ENCODE measurements at places on chromosomes 4 and X.
A peak's percentile ranks its signal among the peaks of the same experiment; 100 is the strongest.

DNA sequence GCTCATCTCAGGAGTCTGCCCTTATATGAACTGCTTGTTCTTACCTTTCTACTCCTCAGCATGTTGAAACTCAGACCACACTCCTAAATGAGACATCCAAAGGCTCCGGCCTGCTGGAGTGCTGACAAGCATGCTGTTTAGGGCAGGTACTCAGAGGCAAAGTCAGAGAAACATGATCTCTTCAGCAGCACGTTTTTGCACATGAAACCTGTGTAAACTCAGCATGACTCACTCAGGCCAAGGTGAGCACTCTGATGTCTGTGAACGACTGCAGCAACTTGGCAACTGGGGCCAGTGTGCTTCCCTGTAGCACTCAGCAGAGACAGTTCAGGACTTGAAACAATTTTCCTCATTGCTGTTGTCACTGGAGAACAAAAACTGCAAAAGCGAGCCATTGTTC lies 109.6 kb downstream of the PACRGL start:
- no peak for DNase-seq

DNA sequence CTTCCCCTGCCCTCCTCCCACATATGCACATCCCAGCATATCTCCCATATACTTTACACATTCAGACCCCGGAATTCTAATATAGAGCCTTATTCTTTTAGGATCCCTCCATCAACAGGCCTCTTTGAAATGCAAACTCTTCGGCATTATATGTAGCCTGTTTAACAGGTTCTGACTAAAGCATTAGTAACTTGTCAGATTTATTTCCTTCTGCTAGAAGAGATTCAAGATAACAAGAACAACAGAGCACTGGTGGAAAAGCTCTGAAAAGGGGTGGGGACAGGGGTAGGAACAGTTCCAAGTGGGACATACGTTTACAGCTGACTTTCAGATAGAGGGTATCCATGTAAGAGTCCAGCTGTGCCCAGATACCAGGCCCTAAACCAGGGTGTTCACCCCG lies 31.7 kb upstream of the PRPS1 start:
- no peak for DNase-seq

DNA sequence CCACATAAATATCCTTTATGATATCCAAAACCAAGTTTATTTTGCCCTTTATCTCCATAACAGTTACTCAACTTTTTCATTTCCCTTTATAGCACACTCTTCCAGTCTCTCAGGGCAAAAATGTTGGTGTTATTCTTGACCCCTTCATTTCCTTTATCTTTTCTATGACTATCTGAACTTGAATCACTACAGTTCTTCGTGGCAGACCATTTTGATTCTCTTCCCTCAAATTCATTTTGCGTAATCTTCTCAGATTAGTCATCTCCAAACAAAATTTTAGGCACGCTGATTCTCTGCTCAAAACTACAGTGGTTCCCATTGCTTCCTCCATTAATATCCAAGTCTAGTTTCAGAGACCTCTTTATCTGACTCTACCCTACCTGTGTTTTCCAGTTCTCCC lies 26.1 kb downstream of the RUFY3 start:
- no peak for DNase-seq

DNA sequence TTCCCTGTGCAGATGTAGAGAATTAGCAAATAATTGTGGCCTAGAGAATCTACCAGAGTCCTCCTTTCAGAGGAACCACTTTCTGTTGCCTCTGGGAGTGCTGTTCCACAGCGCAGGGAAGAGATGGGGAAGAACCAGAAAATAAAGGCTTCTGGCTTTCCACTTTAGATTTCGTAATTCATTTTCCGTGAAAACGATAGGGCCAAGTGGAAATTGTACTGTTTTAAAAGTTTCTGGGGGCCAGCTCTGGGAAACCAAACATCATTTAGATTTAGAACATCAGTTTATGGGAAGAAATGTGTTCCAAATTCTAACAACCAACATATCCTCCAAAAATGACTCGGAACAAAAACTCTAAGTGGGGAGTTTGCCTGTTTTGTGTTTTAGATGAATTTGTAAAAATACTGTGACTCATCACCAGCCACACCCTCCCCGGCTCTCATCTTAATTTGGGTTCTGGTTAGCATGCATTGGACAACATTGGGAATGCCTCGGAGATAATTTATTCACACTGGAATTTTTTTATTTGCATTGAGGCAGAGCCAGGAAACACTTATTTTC lies 65.2 kb upstream of the LNX1 start:
- DNase-seq = no peak

- DNase-seq = no peak
Measured at GRCh38 chrX:30822068-30822681, 66.9 kb downstream of the TAB3 start.

DNA sequence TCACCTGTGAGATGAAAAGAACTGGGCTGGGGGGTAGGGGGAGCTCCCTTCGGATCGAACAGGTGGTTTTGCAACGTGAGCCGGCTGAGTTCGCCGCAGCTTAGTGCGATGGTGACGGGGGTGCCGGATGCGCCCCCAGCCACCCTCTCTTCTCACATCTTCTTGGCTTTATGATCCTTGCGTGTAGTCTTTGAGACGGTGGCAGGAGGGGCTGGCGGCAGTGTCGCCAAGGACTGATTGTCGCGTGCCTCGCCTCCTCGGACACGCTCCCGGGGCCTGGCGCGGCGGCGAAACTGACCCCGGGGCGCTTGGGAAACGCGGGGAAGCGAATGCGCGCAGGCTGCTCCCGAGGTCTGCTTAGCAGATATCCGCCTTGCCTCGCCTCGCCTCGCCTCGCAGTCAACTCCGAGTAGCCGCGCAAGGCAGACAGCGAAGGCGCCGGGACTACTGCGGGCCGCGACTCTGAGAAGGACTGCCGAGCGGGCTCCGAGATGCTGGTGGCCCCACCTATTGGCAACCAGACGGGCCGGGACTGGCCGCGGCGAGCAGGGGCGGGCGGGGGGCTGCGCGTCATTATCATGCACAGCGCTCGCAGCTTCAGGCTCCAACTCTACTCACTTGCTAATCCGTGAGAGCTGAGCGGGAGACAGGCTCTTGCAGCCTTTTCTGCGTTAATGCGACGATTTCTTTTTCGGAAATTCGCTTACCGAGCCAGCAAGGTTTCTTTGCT lies 1.5 kb downstream of the GRID2 start:
- no peak for DNase-seq

- DNase-seq = peak; percentile 43
Measured at GRCh38 chrX:20382518-20383297, 116.0 kb upstream of the RPS6KA3 start.

DNA sequence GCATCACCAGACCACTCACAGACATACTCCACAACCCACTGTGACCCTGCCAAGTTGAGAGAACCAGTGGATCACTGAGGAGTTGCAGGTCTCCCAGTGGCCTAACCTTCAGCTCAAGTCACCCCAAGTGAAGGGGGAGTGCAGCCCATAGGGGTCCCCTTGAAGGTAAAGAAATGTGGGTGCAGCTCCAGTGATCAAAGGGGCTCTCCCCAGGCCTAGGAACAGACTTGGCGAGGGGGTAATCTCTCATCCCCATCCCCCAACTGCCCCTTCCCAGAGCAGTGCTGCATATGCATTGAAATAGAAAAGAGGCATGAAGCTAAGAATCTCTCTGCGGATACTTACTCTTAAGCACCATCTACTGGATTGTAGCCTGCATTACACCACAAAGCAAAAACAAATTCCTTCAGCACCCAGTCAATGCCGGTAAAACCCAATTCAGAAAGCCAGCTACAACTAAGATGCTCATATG lies 27.0 kb downstream of the MAGEE1 start:
- no peak for DNase-seq

DNA sequence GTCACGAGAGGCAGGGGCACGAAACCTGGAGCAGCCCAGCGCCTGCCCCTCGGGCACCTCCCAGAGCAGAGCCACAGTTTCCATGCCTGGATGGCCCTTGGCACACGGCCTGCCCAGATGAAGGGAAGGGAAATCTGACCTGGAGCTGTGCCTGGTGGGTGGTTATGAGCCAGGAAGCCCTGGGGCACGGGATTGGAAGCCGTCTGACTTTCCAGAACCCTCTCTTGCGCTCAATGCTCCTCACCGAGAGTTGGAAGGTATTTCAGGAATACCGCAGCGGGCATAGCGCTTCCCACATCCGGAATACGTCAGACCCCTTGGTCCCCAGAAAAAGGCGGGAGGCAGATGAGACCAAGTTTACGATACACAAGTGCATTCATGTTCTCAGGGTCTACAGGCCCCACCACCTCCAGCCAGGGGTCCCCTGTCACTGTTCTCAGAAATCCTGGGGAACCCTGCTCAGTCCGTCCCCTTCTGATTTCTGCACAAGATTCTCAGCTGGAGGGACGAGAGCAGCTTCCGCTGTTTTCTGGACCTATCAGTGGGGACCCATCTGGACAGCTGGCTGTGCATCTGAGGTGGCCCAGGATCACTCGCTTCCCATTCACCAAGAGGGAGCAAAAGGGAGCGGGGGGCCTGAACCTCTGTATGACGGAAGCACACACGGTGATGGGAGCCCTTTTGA lies 172.9 kb downstream of the AFAP1 start:
- no peak for DNase-seq

DNA sequence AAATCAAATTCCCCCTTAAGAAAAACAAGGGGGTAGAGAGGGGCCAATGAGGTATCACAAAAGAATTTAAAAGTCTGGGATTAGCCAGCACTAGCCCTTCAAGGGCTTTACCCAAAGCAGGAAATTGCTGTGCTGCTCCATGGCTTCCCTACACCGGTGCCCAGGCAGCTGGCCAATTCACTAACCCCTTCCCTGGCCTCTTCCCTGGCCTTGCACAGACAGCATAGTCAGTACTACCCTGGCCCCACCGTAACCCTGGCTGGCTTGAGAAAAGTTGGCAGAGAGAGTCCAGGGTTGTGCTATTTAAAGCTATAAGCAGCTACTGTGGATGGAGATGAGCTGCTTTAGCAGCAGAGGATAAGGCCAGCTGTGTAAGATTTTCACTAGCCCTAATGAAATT lies 43.1 kb downstream of the ADAMTS3 start:
- DNase-seq = no peak

DNA sequence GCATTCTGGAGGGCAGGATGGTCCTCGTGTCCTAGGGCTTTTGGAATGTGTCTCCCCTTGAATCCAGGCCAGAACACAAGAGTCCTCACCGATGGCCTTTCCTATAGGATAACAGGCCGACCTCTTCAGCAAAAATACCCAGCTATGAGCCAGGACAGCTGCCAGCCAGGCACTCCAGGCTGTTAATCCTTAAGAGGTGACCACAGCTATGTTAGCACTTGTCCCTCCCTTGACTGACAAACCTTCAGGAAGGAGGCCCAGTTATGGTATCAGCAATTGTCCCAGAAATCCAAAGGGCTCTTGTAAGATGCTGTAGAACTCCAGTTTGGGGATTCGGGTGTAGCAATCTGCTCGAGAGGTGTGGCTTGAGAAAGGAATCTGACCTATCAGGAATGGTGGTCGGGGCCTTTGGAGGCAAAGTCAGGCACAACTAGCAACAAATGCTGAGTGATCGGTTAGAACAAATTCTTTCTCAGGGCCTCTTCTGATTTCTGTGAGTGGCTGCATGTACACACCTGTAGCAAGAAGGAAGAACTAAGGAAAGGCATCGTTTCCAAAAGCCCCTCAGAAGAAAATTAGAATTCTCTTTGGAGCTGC lies 54.6 kb downstream of the PTCHD1 start:
- DNase-seq = no peak

- DNase-seq = no peak
Measured at GRCh38 chr4:172188248-172188988, 375.2 kb downstream of the GALNTL6 start.

DNA sequence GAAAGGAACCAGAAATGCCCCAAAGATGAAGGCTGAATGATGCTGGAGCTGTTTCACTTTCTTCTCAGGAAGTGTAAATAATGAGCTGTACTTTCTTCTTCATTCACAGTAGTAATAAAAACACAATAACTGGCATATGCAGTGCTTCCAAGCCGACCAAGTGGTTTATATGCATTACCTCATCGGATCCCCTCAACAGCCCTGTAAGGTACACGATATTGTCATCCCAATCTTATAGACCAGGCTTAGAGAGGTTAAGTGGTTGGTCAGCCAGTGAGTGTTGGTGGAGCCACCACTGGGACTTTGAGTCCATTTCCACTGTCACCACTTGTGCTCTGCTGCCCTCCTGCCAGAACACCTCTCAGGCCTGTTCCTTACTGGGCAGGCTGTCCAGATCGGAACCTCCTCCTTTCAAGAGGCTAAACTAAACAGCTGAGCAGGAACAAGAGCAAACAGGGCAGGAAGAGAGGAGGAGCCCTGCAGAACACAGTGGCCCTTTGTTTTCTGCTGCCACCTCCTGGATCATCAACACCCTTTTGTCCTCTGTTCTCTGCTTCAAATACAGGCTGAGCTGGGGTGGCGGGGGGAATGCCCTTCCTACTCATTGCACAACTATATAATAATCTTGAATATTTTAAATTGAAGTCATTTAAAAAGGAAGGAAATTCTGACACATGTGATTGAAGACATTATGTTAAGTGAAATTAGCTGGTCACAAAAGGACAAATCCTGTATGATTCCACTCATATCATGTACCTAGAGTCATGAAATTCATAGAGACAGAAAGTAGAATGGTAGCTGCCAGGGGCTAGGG lies 112.5 kb upstream of the ATP6AP2 start:
- DNase-seq = peak; percentile 46

DNA sequence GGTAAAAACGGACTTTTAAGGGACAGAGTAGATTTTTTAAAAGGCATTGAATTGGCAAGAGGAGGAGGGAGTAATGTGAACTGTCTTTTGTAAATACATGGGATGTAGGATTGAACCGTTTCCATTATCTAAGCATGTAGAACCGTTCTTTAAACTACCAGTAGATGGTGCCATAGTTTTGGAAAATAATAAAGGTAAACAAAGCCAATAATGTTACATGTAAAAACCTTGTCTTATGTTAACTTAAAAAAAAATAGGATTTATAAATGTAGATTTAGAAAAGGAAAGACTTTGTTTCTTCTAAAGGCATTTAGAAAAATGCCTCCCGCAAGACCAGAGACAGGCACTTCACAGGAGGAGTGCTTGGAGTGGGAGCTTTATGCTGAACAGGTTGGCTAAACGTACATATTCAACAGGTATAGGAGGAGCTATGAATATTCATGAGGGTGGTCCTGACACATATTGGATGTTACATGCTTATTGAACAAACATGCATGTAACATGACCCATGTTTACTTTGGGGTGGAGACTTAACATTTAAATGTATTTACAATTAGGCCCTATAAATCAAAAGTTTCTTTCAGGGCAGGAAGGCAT lies 45.5 kb upstream of the FAM241A start:
- no peak for DNase-seq

DNA sequence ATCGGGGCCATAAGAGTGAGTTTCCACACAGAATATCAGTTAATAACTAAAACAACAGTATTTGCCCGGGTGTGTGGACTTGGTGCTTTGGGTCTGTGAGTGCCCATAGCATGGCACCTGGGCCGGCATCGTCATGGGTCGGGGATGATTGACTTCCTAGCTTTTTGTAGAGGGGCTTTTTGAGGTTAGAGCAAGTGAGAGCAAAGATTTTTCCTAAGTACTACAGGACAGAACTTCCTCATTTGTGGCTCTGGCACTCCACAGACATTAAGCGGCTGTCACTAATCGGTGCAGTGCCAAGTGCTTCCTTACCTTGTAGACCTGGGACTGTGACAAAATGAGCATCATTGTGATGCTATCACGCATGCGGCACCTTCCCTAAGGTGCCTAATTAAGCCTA lies 81.0 kb downstream of the SHROOM2 start:
- no peak for DNase-seq
